ENCODE measurements at places on chromosomes 16 and 17. TPM values are rescaled to one million over a fixed set of nuclear protein-coding genes. Genes with fewer than 3 reads are reported as not detected.

GRCh38 chr17:50532452-50533024 lies at the start of gene EPN3:
TSS of gene EPN3 (plus strand) at chr17:50532735. CDS start at chr17:50536557, 3,822 bp downstream.
- DNase-seq: peak; percentile 90
- peak within 1 kb of the TSS; percentile 83 for H3K27ac ChIP-seq
- H3K4me3 ChIP-seq: peak within 1 kb of the TSS; percentile 53
- no peaks in the 10 kb centered on the region for H3K27me3 ChIP-seq
- H3K4me1 ChIP-seq: peaks cover 11% of the 10 kb centered on the region

The SULT1A2 gene
- 3.1 TPM for total RNA-seq

The TXNDC17 gene
- 220 TPM for total RNA-seq

GRCh38 chr17:58254803-58255202 lies 16.4 kb downstream of the LPO start:
- no peaks in the 10 kb centered on the region for H3K36me3 ChIP-seq
- peaks cover 4% of the 10 kb centered on the region for H3K27me3 ChIP-seq
- H3K4me1 ChIP-seq: no peaks in the 10 kb centered on the region
- DNase-seq: no peak
- no peak overlapping the region for H3K4me3 ChIP-seq
- no peak overlapping the region for H3K27ac ChIP-seq

DNA sequence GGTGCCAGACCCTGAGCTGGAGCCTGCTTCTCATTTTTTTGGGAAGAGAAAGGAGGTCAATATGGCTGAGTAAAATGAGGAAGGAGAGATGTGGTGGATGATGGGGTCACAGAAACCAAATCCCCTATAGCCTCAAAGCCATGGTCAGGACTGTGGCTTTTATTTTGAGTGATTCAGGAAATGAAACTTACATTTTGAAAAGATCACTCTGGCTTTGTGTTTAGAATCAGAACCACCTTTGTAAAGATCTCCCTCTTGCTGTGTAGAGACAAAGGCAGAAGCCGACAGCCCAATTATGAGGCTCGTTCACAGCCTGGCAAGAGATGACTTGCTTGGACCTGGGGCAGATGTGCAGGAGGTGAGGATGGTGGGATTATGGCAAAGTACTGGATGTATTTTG lies 121.6 kb upstream of the ANKFN1 start:
- H3K27ac ChIP-seq: no peak overlapping the region
- no peak overlapping the region for H3K4me3 ChIP-seq
- DNase-seq: no peak
- H3K4me1 ChIP-seq: no peaks in the 10 kb centered on the region

GRCh38 chr16:26863931-26864330 lies 202.8 kb upstream of the C16orf82 start:
- no peaks in the 10 kb centered on the region for H3K27me3 ChIP-seq
- no peak overlapping the region for H3K4me3 ChIP-seq
- peaks cover 2% of the 10 kb centered on the region for H3K4me1 ChIP-seq

The EVPLL gene
- 1.7 TPM for total RNA-seq

- H3K27ac ChIP-seq: no peak overlapping the region
- no peaks in the 10 kb centered on the region for H3K27me3 ChIP-seq
- no peaks in the 10 kb centered on the region for H3K36me3 ChIP-seq
- DNase-seq: no peak
- H3K4me3 ChIP-seq: no peak overlapping the region
- H3K4me1 ChIP-seq: no peaks in the 10 kb centered on the region
Observed at GRCh38 chr16:86862595-86863280, 284.4 kb downstream of the FOXL1 start.

The LRRC36 gene
- 4.6 TPM for total RNA-seq

DNA sequence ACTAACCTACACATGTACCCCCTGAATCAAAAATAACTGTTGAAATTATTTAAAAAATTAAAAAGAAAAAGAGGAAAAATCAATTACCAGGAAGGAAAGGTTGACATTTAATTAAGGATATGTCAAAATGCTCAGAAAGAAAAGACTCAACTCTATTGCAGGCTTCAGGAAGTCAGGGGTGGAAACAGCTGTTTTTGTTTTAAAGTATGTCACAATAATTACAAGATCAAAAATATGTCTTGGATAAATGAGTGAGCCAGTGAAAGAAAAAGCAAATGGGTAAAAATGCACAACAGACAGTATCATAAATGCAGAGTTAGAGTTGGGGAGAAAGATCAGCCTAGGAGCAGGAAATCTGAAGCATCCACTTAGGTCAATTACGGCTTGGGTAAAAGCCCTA lies 146.0 kb downstream of the CDH11 start:
- H3K4me3 ChIP-seq: no peak overlapping the region
- no peak for DNase-seq
- no peaks in the 10 kb centered on the region for H3K27me3 ChIP-seq

DNA sequence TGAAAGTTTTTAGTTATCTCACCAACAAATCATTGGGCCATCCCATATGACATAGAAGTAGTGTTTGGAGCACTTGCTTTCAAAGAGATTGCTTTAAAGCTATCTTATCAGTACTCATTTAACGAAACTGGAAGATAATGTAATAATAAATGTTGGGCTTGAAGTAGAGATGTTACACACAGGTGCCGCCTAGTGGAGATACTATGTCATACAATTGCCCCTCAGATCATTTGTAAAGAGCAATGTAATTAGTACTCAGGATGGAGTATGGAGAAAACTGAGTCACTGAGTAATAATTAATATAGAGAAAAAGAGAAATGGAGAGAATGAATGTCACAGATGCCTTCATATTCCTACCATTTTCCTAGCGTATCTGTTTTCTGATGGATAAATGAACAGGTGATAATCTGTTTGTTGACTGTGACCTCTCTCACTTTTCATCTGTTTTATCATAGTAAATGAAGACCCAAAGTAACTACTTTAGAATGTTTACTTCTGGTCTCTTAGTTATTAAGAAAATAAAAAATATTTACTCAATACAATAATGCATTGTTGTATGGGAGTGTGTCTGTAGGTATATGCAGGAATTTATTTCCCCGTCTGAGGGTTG lies 80.4 kb downstream of the EFCAB5 start:
- H3K4me1 ChIP-seq: no peaks in the 10 kb centered on the region
- H3K27me3 ChIP-seq: no peaks in the 10 kb centered on the region
- no peak overlapping the region for H3K4me3 ChIP-seq
- H3K36me3 ChIP-seq: no peaks in the 10 kb centered on the region

- no peaks in the 10 kb centered on the region for H3K27me3 ChIP-seq
- no peaks in the 10 kb centered on the region for H3K4me1 ChIP-seq
- DNase-seq: no peak
- no peak overlapping the region for H3K27ac ChIP-seq
- no peak overlapping the region for H3K4me3 ChIP-seq
Observed at GRCh38 chr16:88877564-88878289, 11.3 kb upstream of the PABPN1L start.

The CES4A gene
- 1.4 TPM for total RNA-seq

The ALOX15B gene
- 52.1 TPM for total RNA-seq

DNA sequence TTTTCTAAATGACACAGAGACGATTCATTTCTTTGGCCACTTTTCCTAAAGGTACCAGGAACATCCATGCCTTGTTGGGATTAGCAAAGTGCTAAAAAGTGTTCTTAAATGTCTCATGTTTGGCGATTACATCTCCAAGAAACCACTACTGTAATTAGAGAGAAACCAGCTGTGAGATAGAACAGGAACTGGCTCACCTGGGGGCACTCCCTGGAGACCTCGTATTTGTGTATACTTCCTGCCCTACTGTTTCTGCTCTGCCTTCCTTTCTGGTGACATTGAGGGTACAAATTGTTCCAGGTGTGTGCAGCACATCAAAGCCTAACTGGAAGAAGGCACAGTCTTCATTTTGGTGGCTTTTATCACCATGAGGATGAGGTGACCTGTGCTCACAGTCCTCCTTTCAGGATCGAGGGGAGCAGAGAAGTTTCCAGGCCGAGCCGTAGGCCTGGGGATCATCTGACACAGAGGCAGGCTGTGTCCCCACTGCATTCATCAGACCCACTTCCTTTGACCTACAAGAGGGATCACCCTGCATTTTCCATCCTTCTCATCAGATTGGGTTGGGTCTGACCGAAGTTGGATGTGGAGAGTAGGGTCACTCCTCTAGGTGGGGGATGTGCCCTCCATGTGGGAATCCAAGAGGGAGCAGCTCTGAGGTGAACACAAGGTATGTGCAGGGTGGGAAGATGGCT lies 23.7 kb downstream of the CCL4 start:
- no peak overlapping the region for H3K27ac ChIP-seq
- DNase-seq: no peak
- no peaks in the 10 kb centered on the region for H3K27me3 ChIP-seq
- H3K36me3 ChIP-seq: no peaks in the 10 kb centered on the region
- H3K4me1 ChIP-seq: no peaks in the 10 kb centered on the region

The RHBDL1 gene
- total RNA-seq: 4.5 TPM

DNA sequence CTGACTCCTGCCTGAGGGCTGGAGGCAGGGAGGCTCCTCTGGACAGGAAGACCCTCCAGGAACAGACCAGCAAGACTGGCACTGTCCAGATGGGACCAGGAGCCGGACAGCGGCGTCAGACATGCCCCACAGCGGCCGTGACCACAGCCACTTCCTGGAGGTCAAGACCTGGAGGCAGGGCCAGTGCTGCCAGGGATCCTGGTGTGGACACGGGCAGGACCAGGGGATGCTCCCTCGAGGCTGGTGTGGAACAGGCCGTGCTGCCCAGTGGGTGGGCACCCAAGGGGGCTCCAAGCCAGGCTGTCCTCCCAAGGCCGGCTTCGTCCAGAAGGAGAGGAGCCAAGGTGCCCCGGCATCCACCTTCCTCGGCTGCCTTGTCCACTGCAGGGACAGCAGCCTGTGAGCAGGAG lies 4.5 kb upstream of the CCDC57 start:
- H3K27me3 ChIP-seq: no peaks in the 10 kb centered on the region
- no peaks in the 10 kb centered on the region for H3K36me3 ChIP-seq
- no peak for DNase-seq
- peak overlapping the region; percentile 33 for H3K27ac ChIP-seq
- no peak overlapping the region for H3K4me3 ChIP-seq

GRCh38 chr17:19401321-19402010 lies 9.6 kb upstream of the RNF112 start:
- H3K36me3 ChIP-seq: no peaks in the 10 kb centered on the region
- H3K27me3 ChIP-seq: no peaks in the 10 kb centered on the region
- DNase-seq: no peak
- H3K27ac ChIP-seq: peak overlapping the region; percentile 36

The DEXI gene
- 96.9 TPM for total RNA-seq

The KRT20 gene
- not detected for total RNA-seq

GRCh38 chr16:56368545-56368944 lies 56.8 kb downstream of the AMFR start:
- no peak overlapping the region for H3K4me3 ChIP-seq
- DNase-seq: no peak
- no peak overlapping the region for H3K27ac ChIP-seq
- no peaks in the 10 kb centered on the region for H3K27me3 ChIP-seq

- H3K4me1 ChIP-seq: no peaks in the 10 kb centered on the region
- no peaks in the 10 kb centered on the region for H3K27me3 ChIP-seq
- no peak overlapping the region for H3K4me3 ChIP-seq
- no peak overlapping the region for H3K27ac ChIP-seq
- no peak for DNase-seq
Observed at GRCh38 chr17:38970128-38970527, 2.9 kb upstream of the FBXO47 start.

DNA sequence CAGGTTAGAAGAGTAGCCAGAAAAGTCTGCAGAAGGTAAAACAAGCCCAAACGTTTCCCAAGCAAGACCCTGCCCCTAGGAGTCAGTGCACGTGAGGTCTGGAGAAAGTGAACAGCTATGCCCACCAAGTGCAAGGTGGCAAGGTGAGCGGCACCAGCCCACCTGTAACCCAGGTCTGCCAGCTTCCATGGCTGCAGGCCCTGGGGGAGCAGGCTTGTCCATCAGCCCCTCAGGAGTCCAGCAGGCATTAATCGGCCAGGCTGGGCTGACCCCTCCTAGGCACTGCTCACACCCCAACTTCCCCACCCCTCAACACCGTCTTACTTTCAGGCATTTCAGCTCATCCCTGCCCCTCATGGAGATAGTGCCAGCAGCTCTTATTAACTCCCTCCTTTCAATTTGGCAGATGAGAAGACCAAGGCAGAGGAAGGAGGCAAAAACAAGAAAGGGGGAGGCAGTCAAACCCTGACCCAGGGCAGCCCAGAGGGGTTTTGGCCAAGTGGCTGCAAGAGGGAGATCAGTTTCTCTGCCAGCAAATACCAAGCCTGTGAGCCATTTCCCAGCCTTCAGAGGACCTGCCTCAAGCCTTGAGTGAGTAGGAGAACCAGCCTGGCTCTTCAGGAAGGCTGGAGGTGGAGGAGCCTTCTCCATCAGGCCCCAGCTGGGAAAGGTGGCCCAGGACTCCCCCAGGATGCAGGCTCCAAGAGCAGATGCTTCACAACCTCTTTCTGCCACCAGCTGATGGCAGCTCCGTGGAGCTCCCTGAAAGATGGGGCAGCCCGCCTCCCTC lies 14.7 kb downstream of the BEAN1 start:
- H3K4me1 ChIP-seq: no peaks in the 10 kb centered on the region
- no peak overlapping the region for H3K27ac ChIP-seq
- DNase-seq: no peak
- no peaks in the 10 kb centered on the region for H3K27me3 ChIP-seq
- H3K36me3 ChIP-seq: no peaks in the 10 kb centered on the region

DNA sequence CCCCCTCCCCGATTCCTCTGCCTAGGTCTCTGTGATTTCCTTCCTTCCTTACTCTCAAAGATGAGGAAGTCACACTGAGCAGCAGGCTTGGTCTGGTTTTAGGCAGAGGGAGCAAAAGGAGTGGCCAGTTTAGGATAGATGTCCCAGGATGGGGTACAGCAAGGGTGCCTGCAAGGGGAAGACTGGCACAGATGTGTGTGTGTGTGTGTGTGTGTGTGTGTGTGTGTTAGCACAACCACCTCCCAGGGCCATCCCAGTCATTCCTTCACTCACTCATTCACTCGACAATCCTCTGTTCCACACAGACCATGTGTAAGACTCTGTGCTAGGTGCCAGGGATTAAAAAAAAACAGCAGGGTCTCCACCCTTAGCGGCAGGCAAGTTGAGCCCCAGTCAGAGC lies 35.9 kb downstream of the TMEM132E start:
- H3K27me3 ChIP-seq: peaks cover 7% of the 10 kb centered on the region
- no peak for DNase-seq
- H3K4me3 ChIP-seq: no peak overlapping the region
- H3K27ac ChIP-seq: no peak overlapping the region
- H3K36me3 ChIP-seq: no peaks in the 10 kb centered on the region
- no peaks in the 10 kb centered on the region for H3K4me1 ChIP-seq

DNA sequence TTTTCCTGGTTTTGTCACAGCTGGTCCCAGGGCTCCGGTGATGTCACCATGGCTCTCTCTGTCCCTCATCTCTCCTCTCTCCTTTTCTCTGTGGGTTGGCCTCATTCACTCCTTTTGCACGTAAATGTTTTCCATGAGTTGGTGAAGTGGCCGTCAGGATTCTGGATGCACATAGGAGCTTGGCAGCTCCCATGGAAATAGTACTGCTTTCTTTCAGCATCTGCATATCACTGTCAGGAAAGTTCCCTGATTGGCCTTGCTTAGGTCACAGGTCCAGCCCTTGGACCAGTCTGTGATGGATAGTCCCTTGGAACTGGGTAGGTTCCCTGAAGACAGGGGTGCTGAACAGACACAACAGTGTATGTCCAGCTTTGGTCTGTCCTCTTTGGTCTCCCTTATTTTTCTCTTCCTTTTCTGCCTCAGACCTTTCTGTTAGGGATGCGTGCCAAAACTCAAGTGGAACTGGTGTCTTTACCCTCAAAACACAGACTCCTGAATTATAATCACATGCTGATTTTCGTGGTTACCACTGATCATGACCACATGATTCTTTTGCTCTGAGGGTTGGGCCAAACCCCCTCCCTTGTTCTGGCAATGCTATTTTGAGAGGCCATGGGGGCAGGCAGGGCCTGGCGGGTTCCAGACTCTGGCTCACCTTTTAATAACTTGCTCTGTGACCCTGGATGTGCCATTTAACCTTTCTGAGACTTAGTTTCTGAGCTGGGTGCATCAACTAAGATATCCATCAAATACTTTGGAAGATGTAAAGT lies 99.0 kb downstream of the MSI2 start:
- peaks cover 14% of the 10 kb centered on the region for H3K4me1 ChIP-seq
- no peak overlapping the region for H3K4me3 ChIP-seq
- DNase-seq: no peak
- H3K27ac ChIP-seq: peak overlapping the region; percentile 91

Measured in prostate gland (tissue), 2 donors.